Bronchus fibroblast of lung (primary cell): ENCODE measurements at places on chromosomes 1 and 21. TPM values are rescaled to one million over a fixed set of nuclear protein-coding genes. Genes with fewer than 3 reads are reported as not detected.

Gene TDRKH
- total RNA-seq = 4.5 and 5.5 TPM in 2 replicates

Gene OR6N1
- not detected in 2 replicates for total RNA-seq

Gene SLC44A3
- 0.17 and 0.30 TPM in 2 replicates for total RNA-seq

Gene ZNF684
- 2.8 and 7.4 TPM in 2 replicates for total RNA-seq

Gene AADACL3
- total RNA-seq = not detected in 2 replicates

Gene TLCD4
- 0.30 and 0.84 TPM in 2 replicates for total RNA-seq

Gene ST6GALNAC5
- total RNA-seq = 0.15 and 0.34 TPM in 2 replicates

Gene A3GALT2
- not detected in 2 replicates for total RNA-seq

Gene TACSTD2
- 0.45 and 0.50 TPM in 2 replicates for total RNA-seq

Gene SELP
- not detected in 2 replicates for total RNA-seq

Gene PADI4
- total RNA-seq = not detected in 2 replicates

Gene AGT
- total RNA-seq = under 0.01 and 0.17 TPM in 2 replicates

Gene RPTN
- total RNA-seq = not detected in 2 replicates

Gene OR2L8
- total RNA-seq = not detected in 2 replicates

Gene BSND
- total RNA-seq = not detected in 2 replicates

Gene NHLH1
- under 0.01 TPM in 1 of 2 replicates, not detected in the other for total RNA-seq

Gene TIAM1
- total RNA-seq = 0.50 and 0.59 TPM in 2 replicates

Gene TEX38
- not detected in 2 replicates for total RNA-seq

Gene KRTAP11-1
- not detected in 2 replicates for total RNA-seq

Gene CYP4A22
- not detected in 2 replicates for total RNA-seq

Gene C1orf87
- under 0.01 TPM in 1 of 2 replicates, not detected in the other for total RNA-seq
